ENCODE measurements at places on chromosomes 7 and 10. TPM values are rescaled to one million over a fixed set of nuclear protein-coding genes. Genes with fewer than 3 reads are reported as not detected.

FBXO24 gene
- 3.1 TPM for total RNA-seq

TLL2 gene
- under 0.01 TPM for total RNA-seq

GIMAP6 gene
- total RNA-seq = 0.32 TPM

TCAF2 gene
- total RNA-seq = 12.3 TPM

MBL2 gene
- total RNA-seq = not detected

CYP2E1 gene
- total RNA-seq = not detected

CRHR2 gene
- not detected for total RNA-seq

CNPY1 gene
- total RNA-seq = not detected

MYO3A gene
- not detected for total RNA-seq

NXPH1 gene
- not detected for total RNA-seq

CLCN1 gene
- total RNA-seq = not detected

LRRC4 gene
- under 0.01 TPM for total RNA-seq

COMMD3 gene
- 31.6 TPM for total RNA-seq

GPR158 gene
- 4.9 TPM for total RNA-seq

LRGUK gene
- total RNA-seq = not detected

OR13A1 gene
- not detected for total RNA-seq

GIMAP2 gene
- 5.2 TPM for total RNA-seq

PLAU gene
- total RNA-seq = 55.2 TPM

SEMA3A gene
- total RNA-seq = 1.1 TPM

LDB1 gene
- total RNA-seq = 25.1 TPM

TRUB1 gene
- total RNA-seq = 19.3 TPM

CDC14C gene
- not detected for total RNA-seq

SFTPA2 gene
- total RNA-seq = not detected

KIAA1549 gene
- total RNA-seq = 1.3 TPM

FAM25C gene
- not detected for total RNA-seq

SLC18A3 gene
- total RNA-seq = 1.3 TPM

FXYD4 gene
- total RNA-seq = not detected
